ENCODE measurements at places on chromosomes 16 and 17.

- DNase-seq = no peak
Measured at GRCh38 chr16:30524575-30525568, 1.5 kb downstream of the ZNF768 start.

GRCh38 chr17:11986942-11987329 is 10.3 kb downstream of the ZNF18 start:
- no peak for DNase-seq

DNA sequence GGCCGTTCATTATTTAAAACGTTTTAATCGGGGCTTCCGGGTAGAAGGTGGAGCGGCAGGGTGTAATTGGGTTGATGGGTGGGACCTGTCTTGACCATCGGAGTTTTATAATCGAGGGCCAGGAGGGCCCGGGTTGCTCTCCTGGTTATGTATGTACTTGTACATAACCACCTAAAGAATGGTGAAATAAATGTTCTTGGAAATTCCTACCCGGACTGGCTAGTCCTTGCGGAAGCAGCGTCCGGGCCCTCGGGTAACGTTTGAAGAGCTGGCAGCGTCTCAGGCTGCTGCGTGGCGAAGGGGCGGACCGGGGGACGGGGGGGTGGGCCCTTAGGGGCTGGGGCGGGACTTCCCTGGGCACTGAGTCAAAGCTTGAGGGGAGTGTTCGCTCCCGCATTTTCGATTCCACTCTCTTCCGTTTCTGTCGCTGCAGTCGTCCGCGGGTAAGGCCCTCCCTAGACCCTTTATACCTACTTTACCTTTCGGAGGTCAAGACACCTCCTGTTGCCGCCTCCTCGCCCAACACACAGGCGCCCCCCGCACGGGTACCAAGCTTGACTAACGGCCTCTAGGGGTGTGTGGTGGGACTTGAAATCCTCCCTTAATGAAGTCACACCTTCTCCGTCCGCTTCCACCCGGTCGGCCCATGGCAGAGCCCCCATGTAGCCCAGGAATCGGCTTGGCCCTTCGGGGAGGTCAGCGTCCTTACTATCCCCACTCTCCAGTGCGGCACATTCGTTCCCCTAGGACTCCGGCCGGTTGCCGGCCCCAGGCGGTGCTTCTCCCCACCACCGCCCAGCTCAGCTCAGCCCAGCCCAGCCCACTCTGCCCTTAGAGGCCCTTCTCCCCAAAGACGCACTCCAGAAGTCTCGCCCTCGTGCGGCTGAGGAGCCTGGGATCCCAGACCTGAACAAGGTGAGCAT is at the start of gene TMEM106A:
TMEM106A (plus strand) TSS at position 396 of the 923 bp plus-strand sequence. CDS start 1,167 bp downstream, outside the sequence.
- peak; percentile 90 for DNase-seq

- peak; percentile 28 for DNase-seq
Measured at GRCh38 chr16:24124291-24124690, 131.8 kb upstream of the CACNG3 start.

GRCh38 chr17:43013296-43013695 is 6.7 kb downstream of the IFI35 start:
- DNase-seq = no peak

GRCh38 chr16:54123766-54124165 is 162.8 kb downstream of the IRX3 start:
- DNase-seq = no peak

DNA sequence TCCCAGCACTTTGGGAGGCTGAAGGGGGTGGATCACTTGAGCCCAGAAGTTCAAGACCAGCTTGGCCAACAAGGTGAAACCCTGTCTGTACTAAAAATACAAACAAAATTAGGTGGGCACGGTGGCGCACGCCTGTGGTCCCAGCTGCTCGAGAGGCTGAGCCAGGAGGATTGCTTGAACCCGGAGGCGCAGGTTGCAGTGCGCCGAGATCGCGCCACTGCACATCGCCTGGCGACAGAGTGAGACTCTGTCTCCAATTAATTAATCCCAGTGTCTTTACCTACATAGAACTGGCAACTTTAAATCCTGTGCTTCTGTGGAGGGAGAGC is 1.5 kb upstream of the ELOB start:
- no peak for DNase-seq

- no peak for DNase-seq
Measured at GRCh38 chr16:12868169-12868568, 33.2 kb upstream of the SHISA9 start.

GRCh38 chr17:79612468-79613194 is 1.8 kb upstream of the RBFOX3 start:
- peak; percentile 64 for DNase-seq

GRCh38 chr16:12289175-12290063 is 312.9 kb downstream of the SNX29 start:
- DNase-seq = no peak

DNA sequence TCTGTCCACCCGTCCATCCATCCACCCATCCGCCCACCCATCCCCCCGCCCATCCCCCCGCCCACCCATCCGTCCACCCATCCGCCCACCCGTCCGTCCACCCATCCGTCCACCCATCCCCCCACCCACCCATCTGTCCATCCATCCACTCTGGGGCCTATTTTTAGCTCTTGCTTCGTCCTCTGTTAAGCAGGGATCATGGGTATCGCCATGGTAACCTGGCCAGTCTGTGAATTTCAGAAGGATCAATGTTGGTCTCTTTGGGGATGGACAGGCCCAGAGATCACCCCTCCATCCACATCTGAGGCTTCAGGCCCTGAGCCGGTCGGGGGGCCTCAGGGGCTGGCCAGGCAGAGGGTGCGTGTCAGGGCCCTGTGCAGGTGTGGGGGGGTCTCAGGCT is 15.2 kb upstream of the DPEP1 start:
- no peak for DNase-seq

- no peak for DNase-seq
Measured at GRCh38 chr17:56009795-56010651, 143.3 kb upstream of the ANKFN1 start.

GRCh38 chr16:31181102-31181830 is 1.3 kb downstream of the FUS start:
- peak; percentile 78 for DNase-seq

- DNase-seq = no peak
Measured at GRCh38 chr16:50762241-50762640, 20.4 kb downstream of the CYLD start.

- peak; percentile 26 for DNase-seq
Measured at GRCh38 chr17:67575325-67575724, 142.4 kb upstream of the NOL11 start.

DNA sequence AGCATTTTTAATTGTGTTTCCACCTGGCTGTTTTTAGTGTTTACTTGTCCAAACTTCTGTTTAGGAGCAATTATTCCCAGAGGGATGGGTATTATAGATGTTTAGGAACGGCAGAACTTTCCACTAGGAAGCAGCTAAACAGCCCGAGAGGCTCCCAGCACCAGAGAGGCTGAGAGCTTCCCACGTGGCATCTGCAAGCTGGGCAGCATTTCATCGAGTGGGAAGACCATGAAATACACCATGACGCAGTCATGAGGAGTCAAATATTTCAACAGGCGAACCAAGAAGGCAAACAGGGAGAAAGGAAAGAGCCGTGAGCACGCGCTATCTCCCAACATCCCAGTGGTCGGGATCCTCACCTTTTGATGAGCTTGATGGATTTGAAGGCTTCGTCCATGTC is 24.1 kb downstream of the TMEM204 start:
- DNase-seq = no peak

DNA sequence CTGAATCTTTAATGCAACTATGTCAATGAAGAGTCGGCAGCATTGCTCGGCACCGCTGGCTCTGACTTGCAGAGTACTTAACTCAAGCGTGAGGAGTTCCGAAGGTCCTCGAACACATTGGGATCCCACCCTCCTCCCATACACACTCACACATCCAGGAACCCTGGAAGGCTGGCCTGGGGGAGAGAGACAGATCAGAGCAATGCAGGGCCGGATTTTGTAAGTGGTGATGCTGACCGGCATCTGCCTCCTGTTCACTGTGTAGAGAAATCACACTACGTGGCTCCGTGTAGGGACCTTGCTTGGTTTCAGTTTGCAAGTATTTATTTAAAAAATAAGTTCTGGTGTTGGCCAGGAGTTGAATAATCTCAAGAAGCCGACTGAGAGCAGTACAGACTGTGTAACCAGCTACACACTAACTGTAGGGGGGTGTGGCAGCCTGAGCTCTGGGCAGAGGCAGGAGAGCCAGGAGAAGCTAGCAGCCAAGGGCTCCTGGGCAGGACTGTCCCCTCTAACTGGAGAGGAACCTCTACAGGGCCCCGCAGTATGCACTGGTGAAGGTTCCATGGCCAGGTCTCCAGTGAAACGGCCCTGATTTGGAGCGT is 190.2 kb upstream of the TNRC6C start:
- DNase-seq = no peak

DNA sequence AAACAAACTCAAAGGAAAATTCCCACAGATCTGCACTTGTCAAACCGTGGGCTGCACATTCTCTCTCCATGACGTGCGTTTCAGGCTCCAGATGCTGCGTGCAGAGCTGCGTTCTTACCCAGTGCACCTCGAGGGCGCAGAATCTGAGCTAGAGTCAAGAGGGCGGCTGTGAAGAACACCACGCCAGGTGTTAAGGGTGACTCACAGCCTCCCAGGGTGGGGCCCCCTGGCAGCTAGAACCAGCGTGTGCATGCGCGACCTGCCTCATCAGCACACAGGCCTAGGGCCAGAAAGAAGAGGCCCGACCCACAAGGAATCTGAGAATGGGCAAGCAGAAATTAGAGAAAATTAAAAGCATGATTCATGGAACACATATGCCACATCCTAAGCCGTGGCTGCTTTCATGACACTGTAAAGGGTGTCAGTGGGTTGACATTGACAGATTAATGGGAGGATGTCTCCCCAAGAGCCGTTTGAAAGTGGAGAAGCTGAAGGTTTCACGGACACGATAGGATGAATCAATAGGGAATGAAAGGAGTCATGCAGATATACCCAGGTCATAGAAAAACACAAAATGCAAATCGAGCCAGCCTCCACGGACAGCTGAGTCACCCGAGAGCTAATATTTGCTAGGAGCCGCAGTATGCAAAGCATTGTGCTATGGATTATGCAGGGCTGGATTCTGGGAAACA is 29.0 kb downstream of the MARCHF10 start:
- peak; percentile 44 for DNase-seq

DNA sequence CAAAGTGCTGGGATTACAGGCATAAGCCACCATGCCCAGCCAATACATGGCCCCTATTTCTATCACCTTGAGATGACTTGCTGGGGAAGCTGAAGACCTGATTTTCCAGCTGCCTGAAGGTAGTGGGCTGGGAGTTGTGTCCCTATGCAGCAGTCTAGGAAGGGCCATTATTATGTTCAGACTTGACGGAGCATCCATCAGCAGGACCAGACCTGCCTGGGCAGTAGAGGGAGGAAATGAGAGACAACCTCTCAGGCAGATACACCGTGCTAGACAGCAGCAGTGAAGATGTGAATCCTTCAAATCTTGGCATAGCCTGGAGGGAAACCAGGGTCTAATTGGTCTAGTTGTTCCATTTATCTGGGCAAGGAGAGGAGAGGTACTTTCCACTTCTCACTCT is 35.6 kb upstream of the PHOSPHO1 start:
- no peak for DNase-seq

DNA sequence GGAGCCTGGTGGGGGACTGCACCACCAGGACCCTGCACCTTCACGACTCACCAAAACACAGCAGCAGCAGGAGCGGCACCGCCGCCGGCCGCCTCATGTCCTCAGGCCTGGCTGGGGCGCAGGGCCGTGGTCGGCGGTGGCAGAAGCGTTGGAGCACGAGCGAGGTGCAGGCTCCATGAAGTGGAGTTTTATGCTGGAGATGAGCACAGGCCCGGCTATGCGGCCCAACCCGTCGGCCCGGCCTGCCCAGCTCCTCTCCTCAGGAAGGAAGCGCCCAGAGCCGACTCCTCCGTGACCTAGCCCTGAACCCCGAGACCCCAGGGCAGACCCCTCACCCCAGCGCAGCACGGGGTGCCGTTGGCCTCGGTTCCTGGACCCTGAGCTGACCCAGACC is at the start of gene PRSS27:
PRSS27 (minus strand) TSS at position 161 of the 394 bp plus-strand sequence; CDS start at position 97, 64 bp downstream.
- no peak for DNase-seq

DNA sequence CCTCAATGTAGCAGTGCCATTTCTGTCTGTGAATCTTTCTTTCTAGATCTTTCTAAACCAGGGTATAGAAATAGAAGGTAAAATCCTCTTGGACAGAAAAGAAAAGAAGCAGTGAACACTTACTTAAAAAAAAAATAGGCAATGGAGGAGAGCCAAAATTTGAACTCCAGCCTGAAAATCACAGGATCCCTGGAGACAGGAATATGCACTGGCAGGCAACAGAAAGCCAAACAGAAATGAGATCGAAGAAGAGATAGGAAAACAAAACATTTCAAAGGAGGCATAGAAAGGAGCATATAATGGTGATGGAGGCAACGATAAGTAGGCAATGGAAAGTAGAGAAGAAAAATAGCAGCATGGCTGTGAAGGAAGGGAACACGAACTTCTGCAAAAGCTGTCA is 253.7 kb upstream of the HSBP1 start:
- DNase-seq = no peak

DNA sequence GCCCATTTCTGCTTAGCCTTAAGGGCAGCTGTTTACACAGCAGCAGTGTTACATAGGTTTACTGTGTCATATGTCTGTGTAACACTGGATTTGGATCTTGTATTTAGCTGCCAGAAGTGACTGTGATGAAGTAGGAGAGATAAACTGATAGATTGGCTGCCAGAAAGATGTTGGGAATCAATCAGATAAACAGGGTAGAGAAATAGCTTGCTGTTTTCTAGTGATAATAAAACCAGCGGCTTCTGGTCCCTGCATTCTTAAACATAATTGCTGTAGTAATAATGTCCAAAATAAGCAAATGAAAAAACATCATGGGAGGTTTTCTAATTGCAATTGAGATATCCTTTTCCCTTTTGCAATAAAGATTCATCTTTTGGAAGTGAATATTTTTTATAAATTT is 68.7 kb downstream of the AATF start:
- no peak for DNase-seq

- DNase-seq = no peak
Measured at GRCh38 chr17:33949100-33949499, 306.0 kb upstream of the CCL2 start.

DNA sequence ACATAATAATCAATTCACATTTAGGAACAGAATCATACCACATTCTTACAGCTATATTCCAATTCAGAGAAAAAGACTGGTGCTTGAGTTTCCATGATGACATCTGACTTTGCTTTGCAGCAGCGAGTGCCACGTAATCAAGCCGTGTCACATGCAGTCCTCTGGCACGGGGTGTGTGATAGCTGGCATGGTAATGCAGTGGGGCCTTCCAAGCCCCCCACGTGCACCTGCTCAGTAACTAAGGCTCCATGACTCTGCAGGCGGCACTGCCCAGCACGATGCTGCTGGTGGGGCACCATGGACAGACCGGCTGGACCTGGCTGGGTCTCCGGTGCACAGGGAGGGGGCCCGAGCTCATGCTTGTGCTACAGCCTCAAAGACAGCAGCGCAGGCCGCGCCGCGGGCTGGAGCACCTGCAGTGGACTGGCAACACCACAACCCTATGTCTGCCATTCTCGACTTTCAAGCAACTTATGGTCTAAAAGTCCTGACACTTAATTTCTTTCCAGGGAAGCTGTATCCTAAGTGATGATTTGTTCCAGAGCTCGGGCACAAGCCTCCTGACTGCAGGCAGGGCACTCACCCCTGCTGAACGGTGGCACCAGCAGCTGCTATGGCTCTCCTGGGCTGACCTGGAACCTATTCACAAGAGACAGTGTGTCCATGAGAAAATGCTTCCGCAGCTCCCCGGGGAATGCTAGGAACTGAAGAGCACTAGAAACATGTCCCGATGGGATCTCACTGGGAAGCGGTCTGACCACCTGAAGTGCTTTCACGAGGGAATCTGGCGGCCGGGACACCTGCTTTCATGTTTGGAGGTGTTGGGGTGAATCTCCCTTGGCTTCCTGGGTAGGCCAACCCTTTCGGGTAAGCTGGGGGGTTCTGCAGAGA is 99.5 kb upstream of the DNAH17 start:
- DNase-seq = no peak

- DNase-seq = no peak
Measured at GRCh38 chr16:57941016-57941664, 29.8 kb downstream of the CNGB1 start.

- DNase-seq = no peak
Measured at GRCh38 chr16:62036101-62036801, at the start of gene CDH8. Gene CDH8 (minus strand): TSS chr16:62036438. CDS start chr16:62021403, 15,035 bp downstream.

Measured in activated CD8-positive, alpha-beta memory T cell treated with anti-CD3 and anti-CD28 coated beads for 24 hours (primary cell).